ENCODE measurements at places on chromosomes 5 and 9.

DNA sequence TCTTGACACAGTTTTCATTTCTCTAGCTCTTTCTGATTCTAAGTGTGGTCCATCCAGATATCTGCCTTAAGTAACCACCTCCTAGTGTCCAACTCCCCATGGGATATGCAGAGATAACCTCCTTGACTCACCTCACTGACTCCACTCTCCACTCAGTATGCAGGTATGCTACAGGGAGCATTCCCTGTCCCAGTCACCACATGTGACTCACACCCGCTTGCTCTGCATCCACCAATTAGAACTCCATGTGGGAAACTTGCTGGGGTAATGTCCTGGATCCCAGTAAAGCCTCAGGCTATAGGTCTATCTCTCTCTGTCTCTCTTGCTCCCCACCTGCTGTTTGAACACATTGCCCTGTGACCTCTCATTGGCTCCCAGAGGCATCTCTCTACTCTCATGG is 563.9 kb downstream of the HTR1A start:
- H3K36me3 ChIP-seq = no peaks in the 10 kb centered on the region
- H3K4me1 ChIP-seq = no peaks in the 10 kb centered on the region
- H3K27me3 ChIP-seq = no peaks in the 10 kb centered on the region

DNA sequence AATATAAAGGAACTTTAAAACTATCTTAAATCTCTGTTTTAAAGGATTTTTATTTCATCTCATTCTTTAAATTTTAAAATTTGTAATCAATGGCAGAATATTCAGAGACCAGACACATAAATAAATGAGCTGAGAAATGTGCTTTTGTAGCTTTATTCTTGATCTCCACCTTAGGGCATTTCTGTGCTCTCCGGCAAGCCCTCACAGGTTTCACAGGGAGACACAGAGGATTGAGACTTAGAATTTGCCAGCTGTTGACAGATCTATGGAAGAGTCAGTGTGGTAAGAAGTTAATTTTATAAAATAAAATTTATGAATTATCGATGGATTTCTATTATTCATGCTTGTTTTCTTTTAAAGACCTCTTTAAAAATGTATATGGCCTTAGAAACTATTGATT is 206.8 kb downstream of the CD180 start:
- no peak overlapping the region for H3K4me3 ChIP-seq
- no peaks in the 10 kb centered on the region for H3K36me3 ChIP-seq
- H3K27me3 ChIP-seq = no peaks in the 10 kb centered on the region
- peaks cover 4% of the 10 kb centered on the region for H3K4me1 ChIP-seq

DNA sequence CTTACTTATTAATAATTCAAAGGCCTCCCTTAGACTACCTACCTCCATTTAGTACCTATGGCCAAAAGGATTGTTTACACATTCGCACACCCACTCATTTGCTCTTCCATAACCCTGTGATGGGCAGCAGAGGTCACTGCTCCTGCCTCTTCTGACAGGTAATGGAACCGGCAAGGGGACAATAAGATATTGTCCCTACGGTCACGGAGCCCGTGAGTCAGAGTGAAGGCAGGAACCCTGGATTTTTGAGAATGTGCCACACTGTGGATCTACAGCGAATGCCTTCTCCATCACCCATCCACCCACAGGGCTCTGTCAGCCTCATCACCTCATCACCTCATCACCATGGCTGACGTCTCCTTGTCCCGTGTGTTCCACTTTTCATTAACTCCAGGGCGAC is 132.3 kb downstream of the MYO10 start:
- H3K36me3 ChIP-seq = no peaks in the 10 kb centered on the region
- no peaks in the 10 kb centered on the region for H3K4me1 ChIP-seq
- DNase-seq = no peak
- H3K27me3 ChIP-seq = no peaks in the 10 kb centered on the region

DNA sequence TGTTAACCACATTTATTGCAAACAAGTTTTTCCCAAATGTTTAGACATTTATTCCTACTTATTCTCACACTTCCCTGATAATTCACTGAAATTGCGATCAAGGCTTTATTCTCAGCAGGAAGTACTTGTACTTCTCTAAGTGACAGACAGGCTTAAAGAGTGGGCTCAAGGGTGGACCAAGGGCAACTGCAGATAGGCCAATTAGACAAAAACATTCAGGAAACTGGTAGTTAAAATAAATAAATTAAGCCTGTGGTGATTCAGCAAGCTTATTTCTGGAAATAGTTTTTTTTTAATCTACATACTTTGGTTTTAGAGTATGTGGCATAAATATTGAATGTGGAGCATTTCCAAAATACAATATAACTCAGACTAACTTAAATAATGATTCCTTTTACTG is 136.1 kb downstream of the UGCG start:
- no peak overlapping the region for H3K4me3 ChIP-seq
- no peak overlapping the region for H3K27ac ChIP-seq
- peaks cover 12% of the 10 kb centered on the region for H3K4me1 ChIP-seq
- no peaks in the 10 kb centered on the region for H3K27me3 ChIP-seq
